ENCODE measurements at places on chromosomes 2 and 18.
A peak's percentile ranks its signal among the peaks of the same experiment; 100 is the strongest.

DNA sequence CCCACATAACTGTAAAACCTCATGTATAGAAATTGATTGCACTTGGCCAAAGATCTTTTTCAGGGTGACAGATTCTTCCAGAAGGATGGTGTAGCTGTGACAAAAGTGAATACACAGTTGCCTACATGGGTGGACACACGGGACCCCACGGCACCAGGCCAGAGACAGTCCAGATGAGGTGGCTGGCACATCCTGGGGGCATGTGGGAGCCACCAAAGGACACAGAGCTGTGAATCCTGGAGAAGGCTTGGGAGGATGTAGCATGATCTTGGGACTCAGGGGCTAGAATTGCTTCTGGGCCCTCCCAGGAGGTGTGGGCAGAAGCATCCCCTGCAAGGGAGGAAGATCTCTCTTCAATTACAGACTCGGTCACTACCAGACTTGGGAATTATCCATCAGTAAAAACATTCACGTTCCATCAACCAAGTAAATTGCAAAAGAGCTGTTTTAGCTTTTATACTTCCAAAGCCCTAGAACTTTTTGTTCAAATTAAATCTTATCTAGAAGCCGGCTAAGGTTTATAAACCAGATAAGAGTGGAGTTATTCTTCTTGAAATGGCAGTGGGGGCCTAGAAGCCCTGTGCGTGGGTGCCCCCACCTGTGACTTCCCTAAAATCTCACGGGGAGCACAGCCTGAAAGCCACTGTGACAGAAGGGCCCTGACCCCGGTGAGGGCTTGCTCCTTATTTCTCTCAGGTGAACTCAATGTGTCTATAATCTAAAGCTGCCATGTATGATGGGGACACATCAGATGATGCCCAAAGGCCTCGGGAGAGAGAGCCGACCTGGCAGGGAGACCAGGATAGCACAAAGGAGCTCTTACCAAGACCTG is 81.7 kb downstream of the SEPTIN10 start:
- no peak for DNase-seq

DNA sequence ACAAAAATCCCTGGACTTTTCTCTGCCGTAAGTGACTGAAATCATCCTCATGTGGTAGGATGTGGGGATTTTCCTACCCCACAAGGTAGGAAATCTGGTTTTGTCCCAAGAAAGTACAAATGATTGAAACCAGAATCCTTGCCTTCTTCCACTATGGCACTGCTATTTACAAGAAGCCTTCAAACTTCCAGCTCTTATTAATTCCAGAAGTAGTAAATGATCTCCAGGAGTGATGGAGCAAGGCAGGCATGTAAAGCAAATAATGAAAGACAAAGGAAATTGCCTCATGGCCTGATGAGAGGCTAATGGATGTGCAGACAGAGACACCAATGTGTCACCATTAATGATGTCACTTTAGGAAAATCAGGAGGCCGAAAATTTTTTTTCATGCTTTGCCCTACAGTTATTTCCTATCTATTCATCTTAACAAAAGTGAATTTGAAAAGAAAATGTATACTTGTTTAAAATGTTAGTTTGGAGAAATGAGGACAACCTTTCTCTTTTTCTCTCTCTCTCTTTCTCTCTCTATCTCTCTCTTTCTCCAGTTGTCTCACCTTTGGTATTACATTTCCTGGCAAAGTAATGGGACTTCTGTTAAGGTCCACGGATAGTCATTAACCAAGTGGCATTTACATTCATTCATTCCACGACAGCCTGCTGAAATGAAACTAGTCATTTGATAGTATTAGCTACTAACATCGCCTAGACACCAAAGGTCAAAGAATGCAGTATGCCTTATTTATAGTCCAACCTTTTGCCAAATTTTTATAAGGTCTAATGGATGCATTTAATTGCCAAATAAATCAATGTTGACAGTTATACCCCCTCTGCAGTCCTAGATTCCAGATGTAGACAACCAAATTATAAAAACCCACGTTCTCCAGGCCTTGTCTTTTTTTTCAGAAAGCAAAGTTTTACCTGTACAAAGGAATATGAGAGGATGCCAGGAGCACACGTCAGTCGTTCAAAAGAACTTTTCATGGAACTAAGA is 5.0 kb upstream of the EVA1A start:
- DNase-seq, result no peak

DNA sequence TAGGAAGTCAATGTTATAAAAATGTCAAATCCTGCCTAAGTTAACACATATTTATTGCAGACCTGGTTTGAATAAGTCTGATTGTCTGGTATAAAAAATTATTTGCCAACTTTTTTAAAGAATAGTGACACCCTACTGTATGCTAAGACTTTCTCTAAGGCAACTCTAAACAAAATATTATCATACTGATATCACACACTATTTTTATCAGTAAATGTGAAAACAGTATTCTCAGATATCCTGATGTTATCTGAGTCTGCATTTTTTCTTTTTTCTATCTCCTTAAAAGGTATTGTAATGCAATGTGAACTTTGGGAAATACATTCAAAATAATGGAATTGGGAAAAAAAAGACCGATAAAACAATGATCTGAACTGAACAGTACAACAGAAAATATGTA is 127.1 kb downstream of the DOCK10 start:
- no peak for DNase-seq

- DNase-seq, result no peak
These were observed 47.4 kb upstream of the ITGB6 start for GRCh38 chr2:160247296-160248035.

- DNase-seq, result no peak
These were observed 572.0 kb upstream of the ZEB2 start for GRCh38 chr2:145091967-145092366.

DNA sequence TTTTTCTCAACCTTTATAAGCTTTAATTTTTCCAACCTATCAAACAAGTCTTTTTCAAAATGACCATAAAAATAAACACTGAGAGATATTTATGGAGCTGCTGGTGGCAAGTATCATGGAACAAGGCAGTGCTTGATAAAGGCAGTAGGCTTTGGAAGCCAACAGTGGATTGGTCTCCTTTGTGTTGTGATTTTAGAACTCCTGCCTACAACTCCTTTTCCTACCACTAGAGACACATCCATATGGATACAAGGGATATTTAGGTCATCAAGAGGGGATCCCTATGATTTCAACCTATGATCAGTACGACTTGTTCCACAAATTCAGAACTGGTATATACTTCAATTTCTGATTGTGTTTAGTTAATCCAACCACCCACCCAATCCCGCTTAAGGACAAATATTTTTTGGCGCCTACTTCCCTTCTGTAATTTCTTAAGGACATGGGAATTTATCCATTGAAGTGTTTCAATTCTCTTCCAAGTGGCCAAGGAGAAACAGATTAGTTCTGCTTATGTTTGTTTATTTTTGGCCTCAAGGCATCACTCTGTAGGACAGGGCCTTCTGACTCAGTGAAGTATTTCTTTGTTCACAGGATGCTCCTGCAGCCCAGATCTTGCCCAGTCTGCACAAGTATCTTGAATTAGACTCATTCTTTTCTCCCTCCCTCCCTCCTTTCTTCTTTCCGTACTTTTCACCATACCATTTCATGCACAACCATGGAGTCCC is 2119.6 kb upstream of the PIK3C3 start:
- no peak for DNase-seq

DNA sequence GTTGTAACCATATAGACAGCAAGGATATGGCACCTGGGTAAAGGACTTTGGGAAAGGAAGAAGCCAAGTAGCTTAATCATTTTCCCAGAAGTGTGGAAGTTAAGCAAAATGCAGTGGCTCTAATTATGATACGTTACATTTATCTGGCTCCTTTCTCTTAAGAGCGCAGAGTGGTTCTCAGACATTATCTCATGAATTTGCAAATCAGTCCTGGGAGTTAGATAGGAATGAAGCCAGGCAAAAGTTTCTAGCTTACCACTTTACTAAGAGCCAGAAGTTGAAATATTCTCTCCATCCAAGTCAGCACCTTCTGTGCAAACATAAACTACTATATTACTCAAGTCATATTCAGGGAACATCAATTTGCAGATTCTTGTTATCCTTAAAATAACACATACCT is 10.9 kb upstream of the PIEZO2 start:
- no peak for DNase-seq

GRCh38 chr2:240739797-240740196 is 48.1 kb downstream of the AQP12A start:
- no peak for DNase-seq

DNA sequence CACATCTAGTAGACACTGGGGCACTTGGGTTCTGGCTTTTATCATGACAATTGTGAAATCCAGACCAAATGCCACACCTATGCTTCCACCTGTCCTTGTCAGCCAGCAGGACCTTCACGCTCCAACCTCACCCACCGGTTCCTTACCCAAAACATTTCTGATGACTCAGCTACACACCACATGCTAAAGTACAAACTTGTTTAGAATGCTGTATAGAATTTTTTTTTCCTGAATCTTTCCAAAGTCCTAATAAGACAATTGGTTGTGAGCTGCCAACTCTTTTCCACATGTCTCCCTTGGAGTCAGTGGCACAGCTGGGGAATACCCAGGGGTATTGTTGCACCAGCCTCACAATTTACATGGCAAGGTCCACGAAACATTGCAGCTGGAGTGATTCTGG is 75.5 kb upstream of the LPIN2 start:
- DNase-seq, result no peak

- no peak for DNase-seq
These were observed 3.4 kb downstream of the CTLA4 start for GRCh38 chr2:203870941-203871340.

DNA sequence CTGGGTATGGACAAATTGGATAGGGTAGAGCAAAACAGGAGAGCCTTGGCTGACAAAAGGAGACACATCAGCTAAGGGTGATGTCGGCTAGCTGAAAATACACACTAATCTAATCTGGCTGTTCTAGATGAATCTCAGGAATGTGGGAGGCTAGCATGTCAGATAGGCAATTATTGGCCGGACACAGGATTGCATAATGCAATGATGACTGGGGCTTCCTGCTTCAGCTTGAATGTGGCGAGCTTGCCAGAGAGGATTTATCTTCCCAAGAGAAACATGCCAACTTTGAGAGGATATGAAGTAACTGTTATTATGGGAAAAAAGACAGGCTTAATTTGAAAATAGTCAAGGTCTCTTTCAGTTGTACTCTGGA is 102.4 kb downstream of the TRIB2 start:
- DNase-seq, result peak; percentile 53

DNA sequence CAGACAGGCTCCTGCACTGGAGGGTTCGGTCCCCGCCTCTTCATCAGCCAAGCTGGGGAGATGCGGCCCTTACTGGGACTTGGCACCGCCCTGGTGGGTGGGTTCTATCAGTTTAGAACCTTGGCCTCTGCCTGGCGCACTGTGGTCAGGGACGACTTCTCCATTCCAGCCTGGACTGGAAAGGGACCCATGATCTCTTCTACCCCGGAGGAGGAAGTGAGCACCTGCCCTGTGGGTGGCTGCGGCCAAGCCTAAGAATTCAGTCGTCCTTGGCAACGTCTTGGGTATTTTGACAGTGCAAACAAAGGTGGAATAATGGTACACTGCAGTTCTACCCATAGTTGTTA is 106.9 kb upstream of the CD302 start:
- peak; percentile 85 for DNase-seq

- DNase-seq, result no peak
These were observed 62.3 kb downstream of the NCK2 start for GRCh38 chr2:105806996-105807395.

DNA sequence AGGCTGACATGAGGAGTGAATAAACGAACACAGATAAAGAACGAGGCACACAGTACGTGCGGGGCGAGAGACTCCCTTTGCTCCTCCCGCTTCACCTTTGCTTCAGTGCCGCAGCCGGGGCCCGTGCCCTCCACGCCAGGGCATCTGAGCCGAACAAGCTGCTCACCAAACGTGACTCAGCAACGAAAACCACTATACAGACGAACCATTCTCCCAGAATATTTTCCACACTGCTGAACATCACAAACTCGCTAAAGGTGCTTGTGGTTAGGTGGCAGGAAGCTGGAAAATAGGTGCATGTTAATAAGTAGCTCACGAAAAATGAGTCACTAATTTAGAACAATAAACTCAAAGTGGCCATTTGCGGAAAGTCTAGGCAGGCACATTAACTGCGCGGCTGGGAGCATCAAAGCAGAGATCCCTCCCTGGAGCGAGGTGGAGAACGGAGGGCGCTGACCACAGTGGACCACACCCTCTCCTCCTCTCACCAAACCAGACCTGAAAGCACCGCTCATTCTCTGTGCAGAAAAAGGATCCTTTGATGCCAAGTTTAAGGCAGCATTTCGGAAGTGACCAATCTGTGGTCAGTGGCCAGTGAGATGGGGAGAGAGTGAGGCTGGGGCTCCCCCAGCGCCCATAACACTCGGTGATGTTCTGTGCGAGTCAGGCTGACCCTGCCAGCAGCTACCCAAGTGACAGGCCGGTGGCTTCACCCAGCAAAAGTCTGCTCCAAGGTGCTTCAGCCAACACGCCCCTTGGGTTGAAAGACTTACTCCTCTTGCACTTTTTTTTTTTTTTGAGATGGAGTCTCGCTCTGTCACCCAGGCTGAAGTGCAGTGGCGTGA is 153.2 kb downstream of the HDAC4 start:
- no peak for DNase-seq
